ENCODE measurements at places on chromosomes 16 and 17.

GRCh38 chr17:60421273-60422161 is 772 bp upstream of the CHCT1 start:
- peak; percentile 75 for DNase-seq

DNA sequence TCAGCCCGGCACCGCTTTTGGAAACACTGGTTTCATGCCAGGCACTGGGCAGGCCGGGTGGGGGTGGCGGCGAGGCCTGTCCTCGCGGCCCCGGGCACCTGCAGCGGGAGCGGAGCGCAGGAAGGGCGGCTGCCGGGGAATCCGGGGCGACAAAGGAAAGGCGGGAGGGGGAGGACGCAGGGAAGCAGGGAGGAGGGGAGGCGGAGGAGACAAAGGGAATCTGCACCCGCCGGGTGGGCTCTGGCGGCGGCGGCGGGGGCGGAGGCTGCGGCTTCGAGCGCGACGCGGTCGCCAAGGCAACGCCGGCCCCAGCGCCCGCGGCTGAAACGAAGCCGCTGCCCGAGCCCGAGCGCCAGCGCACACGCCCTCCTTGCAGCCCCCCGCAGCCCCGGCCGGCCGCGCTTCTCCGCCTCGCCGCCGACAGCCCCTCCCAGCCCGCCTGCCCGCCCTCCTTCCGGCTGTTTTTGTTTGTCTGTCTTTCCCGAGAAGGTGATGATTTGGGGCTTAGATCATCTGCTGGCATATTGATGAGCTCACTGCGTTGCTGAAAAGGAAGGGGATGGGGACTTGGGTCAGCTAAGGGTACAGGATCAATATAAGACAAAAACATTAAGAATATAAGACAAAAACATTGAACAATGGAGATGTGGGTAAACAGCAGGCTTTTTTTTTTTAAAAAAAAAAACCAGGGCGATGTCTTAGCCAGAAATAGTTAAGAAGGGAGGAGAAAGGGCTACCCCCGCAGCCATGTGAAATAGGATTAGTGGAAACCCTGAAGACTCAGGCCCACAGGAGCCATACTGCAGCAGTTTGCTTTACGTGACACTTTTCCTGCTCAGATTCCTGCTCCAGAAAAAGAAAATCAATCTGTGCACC is 32.7 kb downstream of the CDK5R1 start:
- DNase-seq, result peak; percentile 78

GRCh38 chr16:73253922-73254480 is 206.1 kb upstream of the ZFHX3 start:
- no peak for DNase-seq

GRCh38 chr16:87602001-87602775 is at the start of gene JPH3:
TSS of gene JPH3 (plus strand) at chr16:87602508. CDS start at chr16:87603147, 639 bp downstream.
- DNase-seq, result no peak

DNA sequence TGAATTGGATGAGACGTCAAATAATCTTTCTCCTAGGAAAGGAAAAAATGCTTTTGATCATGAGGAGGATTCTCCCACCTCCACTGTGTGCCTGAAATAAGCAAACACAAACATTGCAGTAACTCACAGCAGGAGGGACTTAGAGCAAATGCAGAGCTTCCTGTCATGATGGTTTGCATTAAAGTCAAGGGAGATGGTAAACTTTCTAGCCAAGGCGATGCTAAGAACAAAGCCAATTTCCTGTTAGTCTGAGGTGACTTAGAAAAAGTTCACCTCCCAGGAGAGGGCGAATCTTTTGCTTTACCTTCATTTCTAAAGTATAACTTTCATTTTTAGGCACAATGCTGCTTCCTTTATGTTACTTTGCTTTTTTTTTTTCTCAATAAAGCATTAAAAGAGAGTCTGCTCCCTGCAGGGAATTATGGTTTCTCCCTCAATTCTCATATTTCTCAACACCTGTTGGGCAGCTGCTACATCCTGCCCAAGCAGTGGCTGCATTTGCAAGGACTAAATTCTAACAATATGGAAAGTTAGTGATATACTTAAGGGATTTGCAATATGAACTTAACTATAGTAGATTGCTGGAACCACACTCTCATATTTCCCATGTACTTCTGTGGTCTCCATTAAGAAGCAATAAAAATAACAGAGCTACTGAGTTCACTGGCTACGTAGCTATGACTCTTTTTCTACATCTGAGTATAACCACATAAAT is 175.6 kb downstream of the PCTP start:
- no peak for DNase-seq

- no peak for DNase-seq
Measured at GRCh38 chr17:77526259-77526711, 385.5 kb downstream of the SEC14L1 start.

GRCh38 chr16:23245268-23245667 is 56.8 kb upstream of the SCNN1B start:
- no peak for DNase-seq

DNA sequence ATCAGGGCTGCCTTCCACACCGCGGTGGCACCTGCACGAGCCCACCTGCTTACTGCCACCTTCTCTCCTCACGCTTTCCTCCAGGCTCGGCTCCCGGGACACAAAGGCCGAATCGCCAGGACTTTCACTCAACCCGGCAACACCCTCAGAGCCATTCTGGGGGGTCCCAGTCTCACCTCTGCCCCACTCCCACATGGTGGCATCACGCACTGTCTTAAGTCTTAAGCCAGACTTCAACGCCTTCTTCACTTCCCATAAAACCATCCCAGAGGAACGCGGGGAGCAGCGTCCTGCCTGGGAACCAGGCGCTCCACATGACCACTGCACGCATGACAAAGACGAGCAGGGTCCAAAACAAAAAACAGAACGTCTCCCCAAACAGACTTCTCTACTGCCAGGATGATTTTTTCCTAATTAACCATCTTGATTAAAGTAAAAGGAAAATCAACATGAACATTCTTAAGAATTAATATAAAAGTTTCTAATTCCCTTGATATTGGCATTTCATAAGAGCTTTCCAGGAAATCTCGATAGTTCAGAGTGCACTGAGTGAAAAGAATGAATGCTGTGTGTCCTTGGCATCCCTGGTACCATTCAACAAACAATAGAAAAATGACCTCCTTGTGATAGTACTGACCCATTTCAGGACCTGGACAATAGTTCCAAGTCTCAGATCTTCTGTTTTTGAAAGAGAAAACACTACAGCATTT is 2.6 kb downstream of the CANT1 start:
- no peak for DNase-seq

DNA sequence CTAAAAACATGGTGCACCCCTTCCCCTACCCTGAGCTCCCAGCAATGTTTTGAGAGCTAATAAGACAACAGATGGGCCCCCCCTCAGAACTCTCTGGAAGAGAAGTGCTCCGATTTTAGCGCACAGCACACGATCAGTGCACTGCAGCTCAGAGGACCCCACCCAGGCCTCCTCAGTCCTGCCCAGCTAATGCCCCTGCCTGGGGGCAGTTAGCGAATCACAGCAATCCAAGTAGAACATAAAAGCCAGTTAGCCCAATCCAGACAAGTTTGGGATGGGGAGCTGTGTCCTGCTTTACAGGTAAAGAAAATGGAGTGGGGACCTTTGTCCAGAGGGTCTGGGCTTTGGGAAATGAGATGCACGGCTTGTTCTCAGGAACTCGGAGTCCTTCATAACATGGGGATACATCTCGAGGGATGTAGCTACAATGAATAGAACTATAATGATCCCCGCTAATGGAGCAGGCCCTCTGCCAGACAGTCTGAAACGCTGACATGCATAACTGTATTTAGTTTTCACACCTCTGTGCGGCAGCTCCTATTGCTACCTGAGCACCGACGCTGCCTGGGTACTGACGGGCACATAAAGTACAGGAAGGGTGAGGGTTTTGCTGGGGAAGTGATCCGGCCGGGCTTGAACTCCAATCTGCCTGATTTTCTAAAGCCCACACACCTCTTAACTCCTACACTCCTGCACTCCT is 29.7 kb upstream of the CDC42EP4 start:
- DNase-seq, result no peak

DNA sequence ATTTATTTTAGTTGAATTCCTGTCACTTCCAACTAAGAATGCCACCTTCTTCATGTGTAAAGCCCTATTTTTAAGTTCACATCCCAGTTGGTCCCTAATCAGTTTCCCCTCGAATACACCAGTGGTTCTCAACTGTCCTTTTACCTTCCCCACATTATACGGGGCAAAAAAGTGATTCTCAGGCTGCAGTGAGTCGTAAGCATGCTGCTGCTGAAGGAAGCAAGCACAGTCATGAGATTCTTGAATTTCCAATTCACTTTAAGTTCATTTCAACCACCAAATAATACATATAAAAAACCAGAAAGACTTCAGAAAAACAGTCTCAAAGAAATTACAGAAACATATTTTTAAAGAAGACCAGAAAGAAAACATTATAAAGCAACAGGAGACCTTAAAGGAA is 47.9 kb downstream of the UBE2G1 start:
- DNase-seq, result no peak

DNA sequence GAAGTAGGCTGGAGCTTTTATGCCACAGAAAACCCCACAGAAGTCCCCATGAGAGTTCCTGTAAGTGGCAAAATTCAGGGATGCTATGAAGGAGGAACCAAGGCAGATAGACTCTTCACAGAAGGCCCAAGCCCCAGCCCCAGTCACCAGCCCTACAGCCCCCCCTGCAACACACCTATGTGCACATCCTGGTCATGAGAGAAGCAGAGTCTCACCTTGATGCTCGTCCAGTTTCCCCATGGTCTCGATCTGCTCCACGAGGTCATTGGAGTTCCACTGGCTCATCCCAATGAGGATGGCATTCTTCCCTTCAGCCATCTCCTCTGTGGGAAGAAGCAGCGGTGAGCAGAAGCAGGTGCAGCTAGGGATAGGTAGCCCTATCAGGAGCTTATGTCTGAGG is 31.2 kb downstream of the PITPNM3 start:
- DNase-seq, result no peak

DNA sequence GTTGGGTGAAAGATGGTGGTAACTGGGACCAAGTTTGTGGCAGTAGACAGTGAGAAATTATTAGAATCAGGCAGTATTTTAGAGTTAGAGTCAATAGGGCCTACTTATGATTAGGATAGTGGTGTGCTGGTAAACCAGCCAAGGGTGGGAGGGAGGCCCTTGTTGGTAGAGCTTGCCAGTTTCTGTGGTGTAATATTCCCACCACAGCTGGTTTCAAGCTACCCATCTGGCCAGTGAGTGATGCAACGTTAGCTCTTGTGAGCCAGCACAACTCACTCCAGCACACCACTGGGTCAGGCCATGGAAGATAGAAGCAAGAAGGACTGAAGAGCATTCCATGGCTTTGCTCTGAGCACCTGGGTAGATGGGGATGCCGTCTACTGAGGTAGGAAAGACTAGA is 34.9 kb downstream of the GNAO1 start:
- DNase-seq, result no peak

GRCh38 chr17:75535119-75535537 is 9.6 kb downstream of the LLGL2 start:
- peak; percentile 73 for DNase-seq

DNA sequence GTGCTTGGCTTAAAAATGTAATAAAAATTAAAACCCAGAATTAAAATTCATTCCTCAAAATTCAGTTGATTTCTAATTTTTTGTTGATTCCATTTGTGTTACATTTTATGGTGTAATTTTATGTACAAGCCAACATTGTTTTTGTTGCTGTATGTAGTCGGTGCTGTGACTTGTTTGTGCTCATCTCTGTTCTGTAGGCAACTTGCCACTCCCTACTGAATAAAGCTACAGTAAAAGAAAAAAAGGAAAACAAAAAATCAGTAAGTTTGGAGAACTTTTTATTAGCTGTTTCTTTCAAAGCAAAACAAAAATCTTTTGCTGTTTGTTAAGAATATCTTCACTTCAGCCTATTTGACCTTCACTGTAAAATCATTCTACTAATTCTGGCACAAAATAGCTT is 44.3 kb downstream of the OMG start:
- DNase-seq, result no peak

GRCh38 chr16:87744750-87745514 is 20.9 kb downstream of the KLHDC4 start:
- no peak for DNase-seq

- DNase-seq, result no peak
Measured at GRCh38 chr16:54193665-54194333, 92.8 kb downstream of the IRX3 start.

- DNase-seq, result no peak
Measured at GRCh38 chr17:78991906-78992532, 12.3 kb upstream of the LGALS3BP start.

DNA sequence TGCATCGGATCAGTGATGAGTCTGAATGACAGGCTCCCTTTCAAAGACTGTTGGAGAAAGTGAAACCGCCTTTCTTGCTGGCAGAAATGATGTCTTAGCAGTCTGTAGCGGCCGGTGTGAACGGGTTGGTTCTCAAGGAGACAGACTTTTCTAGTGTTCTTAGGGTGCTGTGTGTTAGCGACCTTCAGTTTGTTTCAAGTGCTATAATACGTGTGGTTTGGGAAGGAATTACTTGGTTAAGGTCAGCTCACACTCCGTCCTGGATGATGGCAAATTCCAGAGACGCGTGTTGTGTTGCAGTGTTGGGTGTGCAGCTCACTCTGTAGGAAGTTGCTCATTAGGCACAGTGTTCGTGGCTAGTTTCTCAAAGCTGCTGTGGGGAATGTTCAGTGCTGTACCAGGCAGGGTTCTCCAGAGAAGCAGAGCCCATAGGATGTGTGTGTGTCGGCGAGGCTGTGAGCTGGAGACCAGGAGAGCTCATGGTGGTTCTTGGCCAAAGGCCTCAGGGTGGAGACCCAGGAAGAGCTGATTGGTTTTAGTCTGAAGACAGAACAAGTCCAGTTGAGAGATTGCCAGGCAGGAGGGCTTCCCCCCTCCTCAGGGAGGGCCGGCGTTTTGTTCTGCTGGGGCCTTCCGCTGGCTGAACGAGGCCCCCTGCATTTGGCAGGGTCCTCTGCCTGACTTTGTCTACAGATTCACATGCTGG is 37.6 kb downstream of the ZNF750 start:
- no peak for DNase-seq

DNA sequence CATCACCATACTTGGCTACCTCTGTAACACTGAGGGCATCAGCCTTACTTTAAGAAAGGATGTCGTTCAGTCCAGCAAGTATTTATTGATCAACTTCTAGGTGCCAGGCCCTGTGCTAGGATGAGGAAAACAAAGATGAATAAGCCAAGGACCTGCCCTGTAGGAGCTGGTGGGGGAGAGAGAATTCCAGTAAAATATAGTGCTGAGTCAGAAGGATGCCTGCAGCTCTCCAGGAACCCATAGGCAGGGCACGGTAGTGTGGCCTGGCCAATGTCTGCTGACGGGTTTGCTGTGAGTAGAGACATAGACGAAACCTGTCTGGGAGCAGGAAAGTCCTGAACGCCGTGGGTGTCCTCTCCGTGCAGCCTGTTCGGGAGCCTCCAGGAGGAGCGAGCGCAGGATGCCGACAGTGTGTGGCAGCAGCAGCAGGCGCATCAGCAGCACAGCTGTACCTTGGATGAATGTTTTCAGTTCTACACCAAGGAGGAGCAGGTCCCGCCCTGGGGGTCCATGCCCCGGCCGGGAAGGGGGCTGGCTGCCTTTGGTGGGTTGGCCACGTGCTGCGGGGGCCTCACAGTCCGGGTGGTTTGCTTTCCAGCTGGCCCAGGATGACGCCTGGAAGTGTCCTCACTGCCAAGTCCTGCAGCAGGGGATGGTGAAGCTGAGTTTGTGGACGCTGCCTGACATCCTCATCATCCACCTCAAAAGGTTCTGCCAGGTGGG is 55.6 kb downstream of the USP43 start:
- DNase-seq, result no peak

GRCh38 chr17:39225959-39226683 is 376 bp upstream of the STAC2 start:
- DNase-seq, result peak; percentile 58
